ENCODE measurements at places on chromosomes 16 and 17. TPM values are rescaled to one million over a fixed set of nuclear protein-coding genes. Genes with fewer than 3 reads are reported as not detected.

DNA sequence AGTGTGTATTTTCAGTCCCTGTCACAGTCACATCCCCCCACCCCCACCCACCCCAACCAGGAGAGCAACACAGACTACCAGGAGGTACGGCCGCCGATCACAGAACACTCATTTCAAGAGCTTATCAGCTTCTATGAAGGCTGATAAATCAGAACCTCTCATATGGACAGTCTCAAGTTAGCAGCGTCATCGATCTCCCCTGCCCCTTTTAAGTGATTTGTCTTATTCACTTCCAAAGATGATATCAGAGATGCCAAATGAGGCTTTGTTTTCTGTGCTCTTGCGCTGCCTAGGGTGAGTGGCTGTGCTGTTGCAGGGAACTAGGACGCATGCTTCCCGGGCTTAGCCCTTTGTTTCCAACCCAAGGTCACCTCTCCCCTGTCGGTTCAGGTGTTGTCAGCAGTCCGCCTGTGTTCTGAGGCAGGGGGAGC, 26.8 kb upstream of the PMFBP1 start:
- no peak for DNase-seq

DNA sequence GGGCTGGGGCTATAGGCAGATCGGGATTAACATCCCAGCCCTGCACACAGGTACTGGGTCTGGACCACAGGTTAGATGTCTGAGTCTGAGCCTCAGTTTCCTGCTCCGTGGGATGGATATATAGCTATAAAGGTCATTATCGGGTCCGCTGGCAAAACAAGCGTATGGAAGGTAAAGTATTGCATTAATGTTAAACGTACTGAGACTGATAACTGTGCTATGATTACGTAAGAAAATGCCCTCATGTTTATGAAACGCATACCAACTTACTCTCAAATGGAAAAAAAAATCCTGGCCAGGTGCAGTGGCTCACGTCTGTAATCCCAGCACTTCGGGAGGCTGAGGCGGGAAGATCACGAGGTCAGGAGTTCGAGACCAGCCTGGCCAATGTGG, 135.2 kb downstream of the CCDC182 start:
- no peak for DNase-seq

- DNase-seq = no peak
Observed at GRCh38 chr17:22300731-22301352, 608.5 kb downstream of the KCNJ18 start.

Gene CRISPLD2
- total RNA-seq = 148 TPM

DNA sequence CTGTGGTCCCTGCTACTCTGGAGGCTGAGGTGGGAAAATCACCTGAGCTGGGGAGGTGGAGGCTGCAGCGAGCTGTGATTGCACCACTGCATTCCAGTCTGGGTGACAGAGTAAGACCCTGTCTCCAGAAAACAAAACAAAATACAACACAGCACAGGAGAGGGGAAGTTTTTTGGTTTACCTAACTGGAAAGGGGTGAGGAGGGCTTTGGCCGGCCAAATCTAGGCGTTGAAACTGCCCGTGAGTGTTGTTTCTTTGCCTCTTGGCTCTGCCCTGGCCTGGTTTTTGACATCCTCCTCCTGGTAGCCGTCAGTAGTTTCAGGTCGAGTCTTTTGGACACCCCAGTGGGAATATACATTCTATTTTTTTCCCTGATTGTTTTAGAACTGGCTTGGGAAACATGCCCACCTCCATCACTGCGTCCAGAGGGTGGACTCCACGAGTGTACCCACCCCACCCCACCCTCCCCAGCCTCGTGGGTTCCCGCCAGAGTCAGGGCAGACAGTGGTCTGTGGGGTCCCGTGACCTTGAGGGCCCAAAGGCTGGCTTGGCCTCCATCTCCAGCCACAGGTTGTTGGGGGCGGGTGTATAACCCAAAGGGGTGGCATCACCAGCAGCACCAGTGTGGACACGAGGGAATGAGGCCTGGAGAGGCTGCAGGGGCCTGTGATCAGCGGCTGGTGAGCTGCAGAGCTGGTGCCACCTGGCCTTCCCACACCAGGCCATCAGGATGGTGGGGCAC, 42.7 kb downstream of the NT5M start:
- no peak for DNase-seq

- no peak for DNase-seq
Observed at GRCh38 chr16:84641643-84642358, 6.5 kb upstream of the KLHL36 start.

Gene ABCA6
- not detected for total RNA-seq

Gene P2RX1
- total RNA-seq = not detected

DNA sequence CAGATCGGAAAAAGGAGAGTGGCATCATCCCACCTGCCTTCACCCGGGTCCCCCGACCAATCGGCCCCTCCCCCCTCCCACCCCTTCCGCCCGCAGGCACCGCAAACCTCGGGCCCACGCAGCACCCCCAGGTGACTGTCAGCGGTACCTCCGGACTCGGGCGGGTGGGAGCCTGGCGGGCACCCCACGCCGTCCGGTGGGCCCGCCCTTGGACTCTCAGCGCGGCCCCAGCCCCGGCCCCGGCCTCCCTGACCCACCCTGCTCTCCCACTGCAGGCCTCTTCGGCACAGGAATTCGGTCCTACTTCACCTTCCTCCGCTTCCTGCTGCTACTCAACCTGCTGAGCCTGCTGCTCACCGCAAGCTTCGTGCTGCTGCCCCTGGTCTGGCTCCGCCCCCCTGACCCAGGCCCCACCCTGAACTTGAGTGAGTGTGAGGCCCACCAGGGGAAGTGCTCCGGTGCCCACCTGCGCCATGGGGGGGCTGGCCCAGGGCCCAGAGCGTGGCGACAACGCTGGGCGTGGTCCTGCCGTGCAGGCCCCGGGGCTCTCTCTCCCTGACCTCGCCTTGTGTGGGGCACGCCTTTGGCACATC, 1.6 kb downstream of the TMC8 start:
- DNase-seq = no peak

Gene GUCY2D
- not detected for total RNA-seq

DNA sequence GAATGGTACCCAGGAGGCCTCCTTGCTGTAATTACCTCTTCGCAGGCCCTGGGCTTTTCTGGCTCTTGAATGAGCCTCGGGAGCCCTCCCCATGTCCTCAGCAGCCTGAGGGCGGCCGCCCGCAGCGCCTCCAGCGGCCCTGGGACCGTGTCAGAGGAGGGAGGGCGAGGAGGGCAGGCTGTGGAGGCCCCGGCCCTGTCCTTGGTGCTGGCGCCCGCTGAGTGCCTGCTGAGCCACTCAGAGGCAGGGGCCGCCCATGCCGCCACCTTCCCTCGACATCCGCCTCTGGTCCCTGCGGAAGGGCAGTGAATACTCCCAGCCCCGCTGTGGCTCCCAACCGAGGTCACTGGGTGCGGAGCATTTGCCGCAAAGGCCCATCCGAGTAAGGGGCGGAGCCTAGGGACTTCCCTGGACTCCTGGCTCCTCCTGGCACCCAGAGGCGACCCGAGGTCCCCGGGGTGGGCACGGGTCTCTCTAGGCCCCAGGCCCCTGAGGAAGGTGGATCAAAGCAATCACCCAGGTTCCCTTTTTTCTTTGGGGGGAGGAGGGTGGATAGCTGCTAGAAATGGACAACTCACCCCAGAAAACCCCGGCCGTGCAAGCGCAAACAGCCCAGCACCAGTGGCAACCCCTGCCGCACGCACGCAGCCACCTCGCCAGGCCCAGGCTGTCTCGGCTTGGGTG, 2.8 kb downstream of the RBFOX3 start:
- DNase-seq = no peak

DNA sequence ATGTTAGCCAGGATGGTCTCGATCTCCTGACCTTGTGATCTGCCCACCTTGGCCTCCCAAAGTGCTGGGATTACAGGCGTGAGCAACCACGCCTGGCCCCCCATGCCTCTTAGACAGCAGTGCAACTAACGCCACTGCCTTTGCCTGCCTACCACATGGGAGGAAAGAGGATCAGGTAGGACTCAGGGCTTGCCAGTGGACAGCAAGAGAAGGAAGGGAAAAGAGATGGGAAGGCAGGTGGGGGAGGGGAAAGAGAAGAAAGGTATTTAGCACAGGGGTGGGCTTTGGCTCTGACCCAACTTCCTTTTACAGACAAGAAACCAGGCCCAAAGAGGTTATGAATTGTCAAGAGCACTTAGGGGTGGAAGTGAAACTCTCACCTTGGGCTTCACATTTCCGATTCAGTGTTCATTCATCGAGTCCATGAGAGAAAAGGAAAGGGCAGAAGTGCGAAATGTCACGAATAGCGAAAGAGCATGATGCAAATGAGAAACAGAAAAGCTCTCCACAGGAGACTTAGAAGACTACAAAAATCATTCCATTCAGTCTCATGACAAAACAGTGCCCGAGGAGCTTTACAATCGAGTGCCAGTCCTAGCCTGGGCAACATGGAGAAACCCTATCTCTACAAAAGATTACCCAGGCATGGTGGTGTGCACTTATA, 36.4 kb downstream of the CDK5R1 start:
- DNase-seq = no peak

Gene MEFV
- 0.10 TPM for total RNA-seq

GRCh38 chr17:59093702-59094231, 12.9 kb downstream of the TRIM37 start:
- DNase-seq = peak; percentile 86

DNA sequence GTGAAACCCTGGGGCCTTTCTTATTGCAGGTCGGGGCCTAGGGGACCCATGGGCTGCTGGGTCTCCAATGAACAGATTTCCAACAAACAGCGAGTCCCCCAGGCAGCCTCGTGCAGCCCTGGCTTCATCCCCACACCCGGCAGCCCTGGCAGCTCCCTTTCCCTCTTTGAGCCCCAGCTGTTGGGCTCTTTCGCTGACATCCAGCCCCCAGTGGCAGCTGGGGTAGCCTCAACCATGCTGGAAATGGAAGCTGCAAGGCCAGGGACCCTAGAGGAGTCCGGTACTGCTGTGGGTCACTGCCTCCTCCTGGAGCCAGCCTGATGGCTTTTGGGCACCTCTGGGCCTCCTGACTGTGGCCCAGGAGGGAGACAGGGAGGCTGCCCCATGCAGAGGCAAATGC, 5.9 kb downstream of the RPUSD1 start:
- no peak for DNase-seq

Gene NTN3
- not detected for total RNA-seq

Gene SLFN5
- 82.7 TPM for total RNA-seq

Gene NHLRC4
- 0.85 TPM for total RNA-seq

Gene CDH8
- total RNA-seq = 1.3 TPM

DNA sequence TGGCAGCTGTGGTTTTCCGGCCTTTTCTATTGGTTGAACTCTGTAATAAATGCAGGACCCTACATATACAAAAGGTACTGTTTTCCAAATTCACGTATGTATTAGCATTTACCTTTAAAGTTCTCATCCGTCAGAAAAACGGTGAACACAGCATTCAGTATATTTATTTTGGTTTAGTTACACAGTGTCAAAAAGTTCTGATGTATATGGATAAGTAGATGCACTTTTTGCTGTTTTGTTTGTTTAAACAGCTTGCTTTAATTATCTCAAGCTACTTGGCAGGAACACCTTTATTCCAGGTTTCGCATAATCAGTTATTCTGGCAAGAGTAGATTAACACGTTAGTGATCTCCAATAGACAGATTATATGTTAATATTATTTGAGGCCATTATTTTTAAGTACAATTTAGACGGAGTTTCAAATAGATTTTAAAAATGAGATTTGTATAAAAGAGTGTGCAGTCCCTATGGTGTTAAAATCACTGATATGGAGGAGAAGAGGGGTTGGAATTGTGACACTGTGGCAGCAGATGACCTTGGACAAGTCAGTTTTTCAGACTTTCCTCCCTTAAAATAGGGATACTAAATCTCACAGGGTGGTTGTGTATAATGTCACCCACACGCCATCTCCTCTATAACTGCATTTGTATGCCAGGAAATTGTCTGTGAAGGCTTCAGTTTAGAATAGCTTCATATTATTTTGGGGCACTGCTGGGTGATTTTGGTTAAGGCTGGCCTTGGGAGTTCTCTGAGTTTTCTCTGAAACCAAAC, 2.1 kb downstream of the HERPUD1 start:
- no peak for DNase-seq

Gene KRT39
- total RNA-seq = not detected

DNA sequence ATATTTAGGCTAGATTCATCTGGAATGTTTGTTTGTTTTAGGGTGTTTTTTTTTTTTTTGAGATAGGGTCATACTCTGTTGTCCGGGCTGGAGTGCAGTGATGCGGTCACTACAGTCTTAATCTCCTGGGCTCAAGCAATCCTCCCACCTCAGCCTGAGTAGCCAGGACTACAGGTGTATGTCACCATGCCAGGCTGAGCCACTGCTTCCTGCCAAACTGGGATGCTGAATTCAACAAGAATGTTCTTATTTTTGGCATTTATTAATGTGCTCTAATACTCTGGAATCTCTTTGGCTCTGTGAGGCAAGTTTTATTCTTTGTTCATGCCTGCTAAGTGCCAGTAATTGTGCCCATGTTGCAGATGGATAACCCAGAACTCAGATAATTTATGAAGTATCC, 21.5 kb downstream of the SP2 start:
- no peak for DNase-seq

Gene ADORA2B
- 5.0 TPM for total RNA-seq

DNA sequence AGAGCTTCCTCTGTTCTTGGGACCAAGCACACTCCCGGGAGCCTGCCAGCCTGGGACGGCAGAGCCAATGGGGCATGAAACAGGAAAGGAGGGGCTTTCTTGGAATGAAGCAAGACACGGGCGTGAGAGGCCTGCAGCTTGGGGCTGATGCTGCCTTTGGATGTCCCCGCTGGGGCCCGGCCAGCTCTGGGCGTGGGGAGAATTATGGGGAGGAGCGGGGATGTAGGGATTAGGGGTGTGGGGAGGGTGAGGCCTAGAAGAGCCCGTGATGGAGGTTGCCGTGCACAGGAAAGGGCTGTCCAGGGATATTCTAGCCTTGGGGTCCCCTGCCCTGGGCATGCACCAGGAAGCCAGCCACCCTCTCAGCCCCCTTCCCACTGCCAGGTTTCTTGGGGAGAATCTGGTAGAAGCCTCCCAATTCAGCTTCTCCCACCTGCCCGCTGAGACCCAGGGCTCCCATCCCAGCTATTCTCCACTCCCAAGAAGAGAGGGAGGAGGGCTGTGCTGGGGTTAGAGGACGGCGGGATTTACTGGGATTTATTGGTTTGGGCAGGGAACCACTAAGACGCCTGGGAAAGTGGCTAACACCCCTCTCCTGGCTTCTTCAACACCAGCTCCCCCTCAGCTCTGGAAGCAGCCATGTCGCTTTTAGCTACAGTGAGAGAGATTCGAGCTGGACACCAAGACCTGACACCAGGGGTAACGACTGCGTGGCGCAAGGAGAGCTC, 20.0 kb upstream of the NXPH3 start:
- DNase-seq = peak; percentile 26

All from renal cortical epithelial cell (primary cell).